GM04504 (cell line): ENCODE measurements at places on chromosomes 4 and X.

GRCh38 chr4:133799717-133800315 is 401.8 kb downstream of the PABPC4L start:
- no peak for DNase-seq

- DNase-seq = no peak
Observed at GRCh38 chr4:25030277-25031076, at the start of gene LGI2. TSS of gene LGI2 (minus strand) at chr4:25030946. CDS start at chr4:25030693, 253 bp downstream.

- no peak for DNase-seq
Observed at GRCh38 chrX:31165241-31166035, 93.6 kb upstream of the FTHL17 start.

- DNase-seq = no peak
Observed at GRCh38 chr4:909821-910220, 22.3 kb downstream of the GAK start.
